GM19239 (cell line): ENCODE measurements at places on chromosomes 3 and 15.

DNA sequence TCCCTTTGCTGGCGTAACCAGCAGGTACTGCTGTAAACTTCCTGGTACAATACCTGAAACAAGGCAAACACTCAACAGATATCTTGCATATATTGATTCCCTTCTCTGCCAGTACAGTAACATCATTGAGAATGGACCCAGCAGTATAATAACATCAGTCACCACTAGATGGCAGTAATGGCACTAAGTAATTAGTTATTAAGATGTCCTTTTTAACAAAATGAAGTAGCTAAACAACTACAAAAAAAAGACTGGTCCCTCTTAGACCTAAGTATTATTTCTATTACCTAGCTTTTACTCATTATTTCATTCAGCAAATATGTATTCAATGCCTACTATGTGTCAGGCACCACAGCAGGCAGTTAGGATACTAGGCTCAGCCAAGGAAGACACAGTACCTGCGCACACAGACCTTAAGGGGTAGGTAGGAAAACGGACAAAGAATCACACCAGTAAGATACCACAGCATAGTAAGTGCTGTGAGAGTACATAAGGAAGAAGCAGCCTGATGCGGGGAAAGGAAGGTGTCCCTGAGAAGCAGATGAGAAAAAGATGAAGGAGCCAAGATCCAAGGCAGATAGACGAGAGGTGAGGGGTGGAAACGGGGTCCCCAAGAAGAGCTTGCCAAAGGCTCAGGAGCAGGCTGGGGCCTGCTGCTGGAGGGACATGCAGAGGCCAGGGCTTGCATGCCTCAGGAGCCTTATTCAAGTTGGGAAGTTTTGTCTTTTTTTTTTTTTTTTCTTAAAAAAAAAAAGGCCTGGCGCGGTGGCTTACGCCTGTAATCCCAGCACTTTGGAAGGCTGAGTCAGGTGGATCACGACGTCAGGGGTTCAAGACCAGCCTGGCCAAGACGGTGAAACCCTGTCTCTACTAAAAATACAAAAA, 102.7 kb upstream of the CHD2 start:
- no peak for DNase-seq

DNA sequence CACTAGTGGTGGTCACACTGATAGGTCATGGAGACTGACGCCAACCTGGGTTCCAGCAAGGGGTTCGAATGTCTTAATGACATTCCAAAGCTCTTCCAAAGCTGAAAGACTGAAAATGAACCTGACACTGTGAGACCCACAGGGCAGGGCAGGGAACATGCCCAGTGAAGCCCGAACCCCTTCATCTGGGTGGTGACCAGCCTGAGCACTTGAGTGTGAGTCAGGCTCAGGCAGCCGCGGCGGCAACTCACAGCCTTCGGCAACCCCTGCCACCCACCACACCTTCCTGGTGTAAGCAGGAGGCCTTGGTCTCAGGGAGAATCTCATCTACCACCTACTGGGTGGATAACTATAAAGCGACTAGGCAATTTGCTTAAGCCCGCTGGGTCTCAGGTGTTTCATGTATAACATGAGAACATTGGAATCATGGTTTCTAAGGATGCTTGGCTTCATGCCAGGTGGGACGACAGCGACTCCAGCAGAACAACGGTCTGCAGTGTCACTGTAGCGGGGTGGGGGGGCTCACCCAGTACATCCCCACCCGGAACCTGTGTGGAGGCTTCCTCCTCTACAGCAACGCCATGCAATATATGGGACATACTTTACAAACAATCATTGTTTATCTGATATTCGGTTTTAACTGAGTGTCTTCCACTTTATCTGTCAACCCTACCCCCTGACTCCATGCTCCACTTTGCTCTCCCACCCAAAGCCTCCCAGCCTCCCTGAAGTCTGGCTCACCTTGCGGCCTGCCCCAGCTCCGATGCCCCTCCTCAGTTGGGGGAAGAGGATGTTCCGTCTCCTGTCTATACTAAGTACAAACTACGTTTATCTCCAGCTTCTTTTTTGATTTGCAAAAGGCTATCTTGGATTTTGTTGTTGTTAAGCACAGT, 125.0 kb upstream of the MEF2A start:
- DNase-seq, result no peak

DNA sequence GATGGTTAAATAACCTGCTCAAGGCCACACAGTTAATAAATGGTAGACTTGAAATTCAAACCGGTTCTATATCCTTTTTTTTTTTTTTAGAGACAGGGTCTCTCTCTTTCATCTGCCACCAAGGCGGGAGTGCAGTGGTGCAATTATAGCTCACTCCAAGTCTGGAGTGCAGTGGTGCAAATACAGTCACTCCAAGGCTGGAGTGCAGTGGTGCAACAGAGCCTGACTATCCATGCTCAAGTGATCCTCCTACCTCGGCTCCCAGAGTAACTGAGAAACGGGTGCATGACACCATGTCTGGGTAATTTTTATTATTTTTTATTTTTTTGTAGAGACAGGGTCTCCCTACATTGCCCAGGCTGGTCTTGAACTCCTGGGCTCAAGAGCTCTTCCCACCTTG, 23.4 kb downstream of the DPP8 start:
- no peak for DNase-seq

GRCh38 chr3:181728470-181729340, 17.0 kb downstream of the SOX2 start:
- DNase-seq, result no peak

GRCh38 chr3:135349254-135349948, 554.3 kb downstream of the EPHB1 start:
- DNase-seq, result no peak

DNA sequence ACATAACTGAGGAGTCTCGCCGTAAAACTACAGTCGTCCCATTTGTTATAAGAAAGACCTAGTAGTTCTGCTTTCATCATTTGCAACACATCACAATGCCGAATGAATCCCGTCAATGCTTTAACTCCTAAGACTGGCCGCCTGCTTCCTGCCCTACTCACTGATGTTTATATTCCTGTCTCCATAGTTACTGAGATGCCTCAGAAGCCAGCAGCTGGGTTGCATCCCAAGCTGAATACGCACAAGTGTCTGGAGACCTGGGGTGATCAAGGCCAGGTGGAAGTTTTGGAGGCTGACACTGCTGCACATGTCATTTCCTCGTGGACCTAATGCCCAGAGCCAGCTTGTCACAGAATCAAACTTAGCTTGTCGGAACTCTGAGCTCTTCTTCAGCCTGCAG, 95.2 kb upstream of the UBE2E1 start:
- DNase-seq, result no peak

- no peak for DNase-seq
Measured at GRCh38 chr3:37308247-37308646, 133.9 kb upstream of the LRRFIP2 start.

GRCh38 chr15:72086920-72087648, 30.9 kb downstream of the MYO9A start:
- DNase-seq, result no peak

DNA sequence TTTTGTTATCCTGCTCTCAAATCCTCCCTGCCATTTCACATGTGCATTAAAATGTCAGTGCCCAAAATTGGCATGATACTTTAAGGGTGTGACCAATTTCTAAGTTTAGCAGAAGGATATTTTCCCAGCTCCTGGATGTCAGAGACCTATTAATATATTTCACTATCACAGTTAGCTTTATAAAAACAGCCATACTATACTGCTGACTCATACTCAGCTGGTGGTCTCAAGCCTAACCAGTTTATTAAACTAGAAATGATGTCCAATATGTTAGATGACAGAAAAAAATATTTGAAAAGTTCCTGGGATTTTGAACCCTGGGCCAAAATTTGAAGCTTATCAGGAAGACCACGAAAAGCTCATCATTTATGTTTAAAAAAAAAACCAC, 60.9 kb upstream of the ZNF280D start:
- no peak for DNase-seq

DNA sequence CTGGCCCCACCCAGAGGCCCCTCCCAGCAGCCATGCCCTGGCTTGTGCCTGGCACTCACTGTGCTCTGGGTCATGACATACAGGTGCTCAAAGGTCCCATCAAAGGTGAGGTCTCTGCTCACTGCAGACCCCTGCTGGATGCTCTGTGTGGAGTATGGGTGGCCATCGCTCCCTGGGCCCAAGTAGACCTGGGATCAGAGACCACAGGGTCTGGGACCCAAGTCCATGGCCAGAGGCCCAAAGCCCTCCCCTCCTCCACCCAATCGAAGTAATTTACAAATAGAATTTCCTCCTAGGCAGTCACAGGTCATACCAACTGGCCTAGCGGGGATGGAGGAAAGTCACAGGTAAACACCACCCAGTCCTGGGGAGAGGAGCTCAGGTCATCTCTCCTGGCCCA, 7.6 kb downstream of the PLXNB1 start:
- no peak for DNase-seq

DNA sequence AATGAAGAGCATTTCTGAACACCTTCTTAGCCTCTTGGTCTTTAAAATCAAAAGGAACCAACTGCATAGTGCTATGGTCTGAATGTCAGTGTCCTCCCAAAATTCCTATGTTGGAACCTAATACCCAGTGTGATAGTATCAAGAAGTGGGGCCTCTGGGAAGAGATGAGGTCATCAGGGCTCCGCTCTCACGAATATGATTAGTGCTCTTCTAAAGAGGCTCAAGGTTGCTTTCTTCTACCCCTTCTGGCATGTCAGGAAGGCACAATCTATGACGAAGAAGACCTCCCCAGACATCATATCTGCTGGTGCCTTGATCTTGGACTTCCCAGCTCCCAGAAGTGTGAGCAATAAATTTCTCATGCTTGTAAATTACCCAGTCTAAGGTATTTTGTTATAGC, 209.5 kb downstream of the MAGI1 start:
- no peak for DNase-seq

- DNase-seq, result no peak
Measured at GRCh38 chr3:134350266-134350665, 24.0 kb downstream of the AMOTL2 start.

- DNase-seq, result no peak
Measured at GRCh38 chr3:197888511-197888910, 61.5 kb upstream of the RPL35A start.

- no peak for DNase-seq
Measured at GRCh38 chr3:26768068-26768651, 145.6 kb downstream of the LRRC3B start.

- no peak for DNase-seq
Measured at GRCh38 chr3:196225763-196226364, 9.5 kb downstream of the SLC51A start.

GRCh38 chr3:59320080-59320479, 270.3 kb upstream of the CFAP20DC start:
- DNase-seq, result no peak

DNA sequence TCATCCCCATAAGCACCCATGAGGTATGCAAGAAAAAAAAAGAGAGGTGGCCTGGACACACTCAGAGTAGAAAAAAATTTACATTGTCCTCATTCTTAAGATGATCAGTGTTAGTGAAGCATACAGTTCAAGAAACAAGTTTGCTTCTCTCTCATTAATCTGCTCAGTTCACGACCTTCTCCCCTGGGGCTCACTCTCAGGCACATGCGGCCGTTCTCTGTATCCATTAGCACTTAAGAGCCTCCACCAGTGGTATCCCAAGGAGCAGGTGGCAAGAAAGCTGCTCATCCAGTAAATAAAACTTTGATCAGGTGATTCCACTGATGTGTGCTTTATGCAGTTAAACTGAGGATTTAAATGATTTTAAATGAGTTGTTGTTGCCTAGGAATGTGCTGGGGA, 57.4 kb downstream of the ARHGAP31 start:
- DNase-seq, result no peak

DNA sequence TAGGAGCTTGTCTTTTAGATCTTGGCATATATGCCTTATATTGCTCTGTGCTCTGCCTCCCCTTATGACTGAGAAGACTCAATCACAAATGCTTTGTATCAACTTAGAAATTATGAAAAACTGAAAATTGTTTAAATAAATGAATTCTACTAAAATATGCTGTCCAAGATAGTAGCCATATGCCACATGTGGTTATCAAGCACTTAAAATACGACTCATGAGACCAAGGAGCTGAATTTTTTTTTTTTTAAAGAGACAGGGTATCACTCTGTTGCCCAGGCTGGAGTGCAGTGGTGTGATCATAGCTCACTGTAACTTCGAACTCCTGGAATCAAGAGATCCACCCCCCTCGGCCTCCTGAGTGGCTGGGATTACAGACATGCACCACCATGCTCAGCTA, 118.3 kb downstream of the RFTN1 start:
- no peak for DNase-seq

DNA sequence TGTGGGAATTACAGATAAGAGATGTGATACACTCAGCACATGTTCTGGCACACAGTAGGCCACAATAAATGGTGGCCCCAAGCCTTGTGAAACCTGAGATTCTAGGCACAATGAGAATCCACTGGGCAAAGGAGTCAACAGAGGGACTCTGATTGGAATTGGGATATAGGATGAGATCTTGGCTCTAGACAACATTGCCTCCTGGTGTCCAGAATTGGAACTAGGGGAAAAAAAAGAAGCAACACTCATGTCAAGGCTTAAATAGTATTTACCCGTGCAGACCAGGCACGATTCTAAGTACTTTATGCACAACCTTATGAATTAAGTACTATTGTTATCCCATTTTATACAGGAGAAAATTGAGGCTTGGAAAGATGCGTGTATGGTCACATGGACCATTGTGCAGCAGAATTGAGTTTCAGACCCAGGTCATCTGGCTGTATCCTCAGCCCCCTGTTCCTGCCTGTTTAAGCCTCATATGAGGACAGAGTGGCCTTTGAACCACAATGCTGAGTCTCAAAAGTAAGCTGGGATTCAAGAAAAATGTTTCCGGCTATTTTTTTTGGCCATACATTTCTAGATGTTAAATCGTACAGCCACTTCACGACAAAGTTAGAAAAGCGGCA, 124.8 kb downstream of the SV2B start:
- peak; percentile 17 for DNase-seq

DNA sequence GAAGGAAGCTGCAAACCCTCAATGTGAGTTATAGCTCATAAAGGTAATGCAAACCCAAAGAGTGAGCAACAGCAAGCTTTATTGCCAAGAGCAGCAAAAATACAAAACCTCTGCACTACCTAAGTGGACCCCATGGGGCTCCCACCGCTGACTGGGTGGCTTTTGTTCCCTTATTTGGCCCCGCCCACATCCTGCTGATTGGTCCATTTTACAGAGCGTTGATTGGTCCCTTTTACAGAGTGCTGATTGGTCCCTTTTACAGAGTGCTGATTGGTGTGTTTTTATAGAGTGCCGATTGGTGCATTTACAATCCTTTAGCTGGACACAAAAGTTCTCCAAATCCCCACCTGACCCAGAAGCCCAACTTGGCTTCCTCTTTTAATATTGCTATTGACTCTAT, 154.5 kb upstream of the NSMCE3 start:
- DNase-seq, result no peak

- DNase-seq, result no peak
Measured at GRCh38 chr15:83318861-83319415, 34.5 kb upstream of the BNC1 start.

- no peak for DNase-seq
Measured at GRCh38 chr15:89198934-89199333, 22.4 kb downstream of the RLBP1 start.

- DNase-seq, result no peak
Measured at GRCh38 chr3:151383956-151384355, 597 bp downstream of the P2RY12 start.
